ENCODE measurements at places on chromosomes 5 and 9. TPM values are rescaled to one million over a fixed set of nuclear protein-coding genes. Genes with fewer than 3 reads are reported as not detected.

Gene MYOT
- 0.98 TPM for polyA plus RNA-seq

Gene IL9
- not detected for polyA plus RNA-seq

Gene ARSI
- 0.98 TPM for polyA plus RNA-seq

Gene PLPP7
- polyA plus RNA-seq, result 1.5 TPM

Gene SLC12A2
- polyA plus RNA-seq, result 1.9 TPM

Gene WDR31
- 1.1 TPM for polyA plus RNA-seq

Gene ECSCR
- 38.8 TPM for polyA plus RNA-seq

Gene SEMA5A
- 0.70 TPM for polyA plus RNA-seq

Gene RECK
- 11.5 TPM for polyA plus RNA-seq

Gene ZBTB26
- 2.2 TPM for polyA plus RNA-seq

Gene SAXO1
- 0.03 TPM for polyA plus RNA-seq

Gene GPRIN1
- 0.36 TPM for polyA plus RNA-seq

Gene ITGA2
- 0.34 TPM for polyA plus RNA-seq

Gene GABRB2
- 0.06 TPM for polyA plus RNA-seq

Gene ZDHHC11B
- polyA plus RNA-seq, result 4.4 TPM

Gene EQTN
- not detected for polyA plus RNA-seq

Measured in adipose tissue (tissue), 3 donors.